ENCODE measurements at places on chromosomes 1 and 21.

GRCh38 chr1:151713874-151714273 is 2.7 kb downstream of the CELF3 start:
- no peak for DNase-seq

GRCh38 chr1:81329041-81329440 is 471.7 kb upstream of the ADGRL2 start:
- no peak for DNase-seq

GRCh38 chr21:14124266-14124665 is 86.5 kb downstream of the LIPI start:
- DNase-seq, result no peak

DNA sequence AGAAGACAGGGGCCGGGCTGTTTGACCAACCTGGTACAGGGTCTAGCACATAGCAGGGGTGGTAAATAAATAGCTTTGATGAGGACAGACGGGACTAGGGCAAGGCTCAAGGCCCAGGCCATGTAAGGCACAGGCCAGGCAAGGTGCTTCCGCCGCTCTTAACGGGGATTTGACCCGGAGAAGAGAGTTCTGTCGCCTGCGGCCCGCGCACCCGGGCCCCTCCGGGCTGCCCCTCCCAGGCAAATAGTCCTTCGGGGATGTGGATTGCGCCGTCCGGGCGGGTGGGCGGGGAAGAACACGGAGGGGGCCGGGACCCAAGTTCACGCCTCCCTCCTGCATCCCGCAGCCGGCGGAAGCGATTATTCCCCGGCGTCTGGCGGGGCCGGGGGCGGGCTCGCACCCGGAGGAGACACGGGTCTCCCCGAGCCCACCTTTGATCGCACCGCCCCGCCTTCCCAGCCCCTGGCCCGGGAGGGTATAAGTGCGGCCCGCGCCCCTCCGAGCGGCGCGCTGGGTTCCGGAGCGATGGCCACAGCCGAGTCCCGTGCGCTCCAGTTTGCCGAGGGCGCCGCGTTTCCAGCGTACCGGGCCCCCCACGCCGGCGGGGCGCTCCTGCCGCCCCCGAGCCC is at the start of gene MIXL1:
TSS of gene MIXL1 (plus strand) at position 508 of the 629 bp plus-strand sequence. CDS start at position 526, 18 bp downstream.
- no peak for DNase-seq

GRCh38 chr1:204852854-204853253 is 17.8 kb upstream of the NFASC start:
- DNase-seq, result no peak

GRCh38 chr1:170075186-170075585 is 691 bp upstream of the KIFAP3 start:
- no peak for DNase-seq

GRCh38 chr1:116514708-116515525 is 55.9 kb downstream of the CD58 start:
- DNase-seq, result no peak

GRCh38 chr1:34864759-34865158 is 5.2 kb upstream of the SMIM12 start:
- no peak for DNase-seq

DNA sequence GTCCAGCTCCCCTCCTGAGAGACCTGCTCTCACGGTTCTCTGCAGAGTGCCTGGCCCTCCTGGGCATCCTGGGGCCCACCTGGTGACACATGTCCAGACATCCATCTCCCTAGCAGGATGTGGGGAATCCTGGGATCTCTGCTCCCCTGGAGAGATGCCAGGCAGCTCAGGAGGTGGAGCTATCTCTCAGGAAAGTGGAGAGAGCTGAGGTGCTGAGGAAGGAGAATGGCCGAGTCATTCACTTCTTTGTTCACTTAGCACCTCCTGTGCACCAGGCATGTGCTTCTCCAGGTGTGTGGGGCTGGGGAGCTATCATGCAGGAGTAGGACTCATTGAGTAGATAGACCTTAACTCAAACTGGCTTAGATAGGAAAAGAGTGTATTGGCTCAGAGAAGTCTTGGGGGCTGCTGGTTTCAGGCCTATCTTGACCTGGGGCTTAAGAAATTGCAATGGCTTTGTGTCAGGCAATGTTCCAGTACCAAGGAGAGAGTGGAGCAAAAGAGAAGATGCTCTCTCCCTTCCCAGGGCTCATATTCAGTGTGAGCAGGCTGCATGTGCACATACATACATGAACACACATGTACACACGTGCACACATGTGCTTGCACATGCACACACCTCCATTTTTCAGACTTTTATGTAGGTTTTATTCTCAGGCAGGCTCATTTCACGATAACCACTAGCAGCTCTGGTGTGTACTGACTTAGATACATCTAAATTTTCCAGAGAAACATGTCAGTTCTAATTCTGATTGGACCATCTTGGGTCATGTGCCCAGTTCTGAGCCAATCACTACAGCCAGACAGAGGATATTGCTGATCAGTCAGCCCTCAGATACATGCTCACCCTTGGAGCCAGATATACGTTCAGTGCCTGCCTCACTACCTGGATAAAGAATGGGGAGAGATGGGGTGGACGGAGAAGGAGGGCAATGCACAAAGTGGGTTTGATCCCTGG is 437.6 kb downstream of the PTPRU start:
- no peak for DNase-seq

- DNase-seq, result no peak
Measured at GRCh38 chr1:3198371-3199271, 129.6 kb downstream of the PRDM16 start.

GRCh38 chr1:198480876-198481275 is 59.6 kb downstream of the ATP6V1G3 start:
- DNase-seq, result no peak

DNA sequence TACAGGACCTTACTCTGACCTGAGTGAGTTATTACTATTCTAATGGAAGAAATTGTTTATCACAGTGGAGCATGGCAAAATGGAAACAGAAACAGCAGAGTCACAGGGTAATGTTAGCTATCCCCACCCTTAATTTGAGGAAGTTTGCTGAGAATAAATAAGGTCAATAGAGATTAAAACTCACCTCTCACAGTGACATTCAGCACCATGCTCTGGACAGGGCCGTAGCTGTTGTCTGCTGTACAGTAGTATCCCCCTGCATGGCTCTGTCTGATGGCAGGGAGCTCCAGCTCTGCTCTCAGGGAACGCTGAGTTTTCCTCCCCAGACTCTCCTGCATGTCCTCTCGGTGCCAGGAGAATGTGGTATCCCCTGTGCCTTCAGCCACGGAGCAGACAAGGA is 11.9 kb downstream of the FCRL4 start:
- no peak for DNase-seq

- no peak for DNase-seq
Measured at GRCh38 chr1:76868154-76868882, 1.0 kb downstream of the ST6GALNAC5 start.

GRCh38 chr21:25735646-25736597 is 1.1 kb downstream of the GABPA start:
- no peak for DNase-seq

DNA sequence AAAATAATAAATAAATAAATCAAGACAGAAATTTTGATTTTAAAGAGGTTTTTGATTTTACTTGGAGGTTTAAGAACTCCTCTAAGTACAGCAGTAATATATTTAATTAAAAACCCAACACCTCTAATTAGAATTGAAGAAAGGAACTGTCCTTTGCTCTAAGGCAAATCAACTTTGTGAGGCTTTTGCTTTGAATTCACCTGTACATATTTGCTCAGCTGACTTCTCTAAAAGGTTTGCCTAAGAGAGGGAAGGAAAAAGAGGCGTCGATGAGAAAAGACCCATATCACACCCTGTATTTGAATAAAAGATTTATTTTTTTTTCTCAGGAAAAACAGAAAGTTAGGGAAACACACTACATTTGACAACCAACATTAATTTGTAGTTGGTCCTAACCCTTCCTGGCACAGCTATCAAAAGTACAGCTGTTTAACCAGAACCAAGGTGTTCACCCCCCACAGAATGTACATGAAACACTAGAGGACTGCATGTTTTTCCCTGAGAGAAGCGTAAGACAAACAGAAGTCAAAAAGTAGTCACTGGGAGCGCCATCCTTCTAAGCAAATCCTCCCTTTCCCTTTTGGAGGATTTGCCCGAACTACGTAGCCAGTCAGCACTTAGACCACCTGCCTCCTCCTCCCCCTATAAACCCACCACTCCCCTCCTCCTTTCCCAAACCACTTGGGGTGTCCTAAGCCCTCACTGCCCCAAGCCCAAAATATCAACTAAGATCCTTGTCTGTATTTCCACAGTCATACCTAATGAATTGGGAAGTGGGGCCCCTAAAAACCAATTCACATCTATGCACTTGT is 4.9 kb downstream of the MCL1 start:
- DNase-seq, result no peak

DNA sequence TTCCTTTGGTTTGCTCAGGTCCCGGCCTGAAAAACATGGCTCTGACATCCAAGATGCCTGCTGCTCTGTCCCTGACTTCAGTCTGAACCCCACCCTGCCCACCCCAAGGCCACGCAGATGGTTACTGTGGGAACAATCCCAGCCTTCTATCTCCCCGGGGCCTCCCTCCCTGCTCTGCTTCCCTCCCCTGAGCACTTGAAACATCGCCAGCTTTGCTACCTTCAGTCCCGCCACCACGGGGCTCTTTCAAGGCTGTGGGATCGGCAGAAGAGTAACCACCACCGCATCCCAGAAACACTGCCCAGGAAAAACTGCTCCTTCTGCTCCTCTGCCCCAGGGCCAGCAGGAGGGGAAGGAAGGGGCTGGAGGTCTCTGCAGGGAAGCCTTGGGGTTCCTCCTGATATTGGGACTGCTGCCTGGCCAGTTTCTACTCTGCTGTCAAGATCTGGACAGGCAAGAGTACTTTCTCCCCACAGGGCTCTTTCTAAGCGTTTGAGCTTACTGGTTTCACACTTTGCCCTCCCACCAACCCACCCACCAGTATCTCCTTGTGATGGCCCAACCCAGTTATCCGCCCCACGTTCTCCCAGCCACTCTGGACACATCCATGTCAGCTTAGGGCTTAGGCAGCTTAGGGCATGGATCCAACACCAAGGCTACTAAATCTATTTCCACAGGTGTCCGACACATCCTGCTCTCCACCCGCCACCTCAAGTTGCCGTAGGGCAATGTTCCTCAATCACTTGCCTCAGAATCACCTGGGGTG is 8.4 kb downstream of the ETNK2 start:
- no peak for DNase-seq

GRCh38 chr21:42216726-42217572 is 2.0 kb upstream of the ABCG1 start:
- no peak for DNase-seq

GRCh38 chr21:15441060-15441493 is 288.7 kb upstream of the USP25 start:
- no peak for DNase-seq

GRCh38 chr1:1013105-1013921 is at the start of gene ISG15:
TSS of gene ISG15 (plus strand) at chr1:1013497. CDS start at chr1:1013574, 77 bp downstream.
- no peak for DNase-seq

- DNase-seq, result no peak
Measured at GRCh38 chr21:31752352-31752751, 20.4 kb upstream of the SCAF4 start.

DNA sequence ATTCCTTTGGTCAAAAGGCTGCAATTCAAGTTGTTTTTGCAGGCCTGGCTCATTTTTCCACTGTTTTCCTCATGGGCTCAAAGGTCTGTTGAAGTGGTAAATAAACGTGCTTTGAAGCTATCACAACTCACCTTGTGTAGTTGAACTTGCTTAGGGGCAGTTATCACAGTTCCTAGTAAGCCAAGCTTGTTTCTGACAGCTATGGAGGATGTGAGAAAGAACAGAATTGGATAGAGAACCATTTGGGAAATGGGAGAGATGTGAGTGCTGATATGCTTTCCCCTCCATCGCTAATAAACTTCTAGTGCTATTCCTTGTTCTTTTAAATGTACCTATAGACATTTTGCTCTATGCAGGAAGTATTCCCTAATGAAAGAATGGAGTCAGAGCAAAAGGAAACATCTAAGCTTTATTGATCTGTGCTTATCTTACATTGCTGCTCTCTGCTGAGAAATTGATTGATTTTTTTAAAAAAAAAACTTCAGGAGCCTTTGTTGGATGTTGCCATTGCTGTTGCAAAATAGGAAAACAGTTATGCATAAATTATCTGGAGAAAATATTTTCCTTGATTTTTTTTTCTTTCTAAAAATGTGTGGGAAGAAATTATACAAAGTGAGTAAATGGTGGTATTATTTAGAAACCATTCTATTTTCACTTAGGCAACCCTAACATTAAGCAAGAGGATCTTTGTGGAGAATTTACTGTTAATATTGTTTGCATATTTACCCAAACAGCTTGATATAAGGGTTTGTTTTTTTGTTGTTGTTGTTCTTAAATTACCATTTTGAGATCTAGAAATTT is 118.2 kb downstream of the MAGI3 start:
- DNase-seq, result no peak

- DNase-seq, result no peak
Measured at GRCh38 chr21:34799092-34799491, 130.3 kb downstream of the CLIC6 start.

- DNase-seq, result no peak
Measured at GRCh38 chr21:16608209-16608830, 878.5 kb downstream of the USP25 start.

DNA sequence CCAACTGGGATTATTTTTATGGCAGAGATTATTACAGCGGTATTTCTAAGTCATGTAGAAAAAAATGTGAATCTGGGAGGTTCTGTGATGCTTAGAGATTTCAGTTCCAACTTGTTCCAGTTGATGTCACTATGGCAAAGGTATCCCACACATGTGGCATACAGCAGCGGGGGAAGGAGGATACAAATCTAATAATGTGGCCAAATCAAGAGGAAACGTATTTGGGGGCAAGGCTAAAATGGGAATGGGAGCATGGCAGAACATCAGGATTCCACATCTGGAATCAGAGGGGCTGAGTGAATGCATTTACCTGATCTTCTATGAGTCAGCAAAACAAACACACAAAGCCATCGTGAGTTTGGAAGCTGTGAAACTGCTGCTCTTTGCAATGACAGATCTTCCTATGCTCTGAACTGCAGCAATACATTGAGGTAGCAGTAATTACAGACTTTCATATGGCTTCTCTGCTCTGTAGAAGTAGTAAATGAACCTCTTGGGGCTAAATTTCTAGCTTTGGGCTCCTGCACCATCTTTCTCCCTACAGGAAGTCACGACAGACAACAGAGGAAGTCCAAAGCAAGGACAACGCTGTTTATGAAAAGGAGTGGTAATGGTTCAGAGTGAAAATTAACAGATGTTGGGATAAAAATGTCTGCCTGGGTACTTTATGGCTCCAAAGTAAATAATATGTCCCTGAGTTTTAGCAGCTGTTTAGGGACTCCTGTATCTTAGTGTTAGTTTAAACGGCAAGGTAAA is 55.5 kb downstream of the GABPA start:
- no peak for DNase-seq

GRCh38 chr1:174761901-174762585 is 237.7 kb upstream of the CACYBP start:
- DNase-seq, result no peak
